Activated CD8-positive, alpha-beta memory T cell treated with anti-CD3 and anti-CD28 coated beads, Interleukin-2, amount 10 ng/mL, durations not matched to agents 7 days and 5 days (primary cell): ENCODE measurements at places on chromosomes 1 and 21.

- peak; percentile 42 for DNase-seq
Observed at GRCh38 chr1:176949033-176949662, 215.4 kb downstream of the ASTN1 start.

DNA sequence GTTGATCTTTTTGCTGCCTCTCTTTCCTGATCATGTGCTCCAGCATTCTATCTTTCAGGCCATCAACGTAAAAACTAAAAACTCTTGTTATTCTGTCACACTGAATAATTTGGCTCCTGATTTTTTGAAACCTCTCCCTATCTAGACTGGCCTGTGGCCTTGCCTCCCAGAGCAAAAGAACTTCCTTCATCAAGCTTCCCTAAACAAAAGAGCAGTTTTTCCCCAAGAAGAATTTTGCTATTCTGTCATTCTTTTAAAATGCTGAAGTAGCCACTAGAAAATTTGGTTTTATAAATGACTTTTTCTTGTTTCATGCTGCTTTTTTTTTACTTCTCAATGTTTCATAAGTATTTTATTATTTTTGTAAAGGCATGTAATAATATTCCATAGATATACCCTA is 37.1 kb upstream of the CR2 start:
- DNase-seq, result no peak

GRCh38 chr21:27275294-27275927 is 308.5 kb upstream of the ADAMTS5 start:
- DNase-seq, result no peak

- DNase-seq, result no peak
Observed at GRCh38 chr1:230137337-230137815, 70.3 kb downstream of the GALNT2 start.

- DNase-seq, result no peak
Observed at GRCh38 chr1:169236143-169236542, 129.7 kb downstream of the ATP1B1 start.

GRCh38 chr1:111214884-111215283 is 12.6 kb upstream of the CHI3L2 start:
- DNase-seq, result peak; percentile 83

DNA sequence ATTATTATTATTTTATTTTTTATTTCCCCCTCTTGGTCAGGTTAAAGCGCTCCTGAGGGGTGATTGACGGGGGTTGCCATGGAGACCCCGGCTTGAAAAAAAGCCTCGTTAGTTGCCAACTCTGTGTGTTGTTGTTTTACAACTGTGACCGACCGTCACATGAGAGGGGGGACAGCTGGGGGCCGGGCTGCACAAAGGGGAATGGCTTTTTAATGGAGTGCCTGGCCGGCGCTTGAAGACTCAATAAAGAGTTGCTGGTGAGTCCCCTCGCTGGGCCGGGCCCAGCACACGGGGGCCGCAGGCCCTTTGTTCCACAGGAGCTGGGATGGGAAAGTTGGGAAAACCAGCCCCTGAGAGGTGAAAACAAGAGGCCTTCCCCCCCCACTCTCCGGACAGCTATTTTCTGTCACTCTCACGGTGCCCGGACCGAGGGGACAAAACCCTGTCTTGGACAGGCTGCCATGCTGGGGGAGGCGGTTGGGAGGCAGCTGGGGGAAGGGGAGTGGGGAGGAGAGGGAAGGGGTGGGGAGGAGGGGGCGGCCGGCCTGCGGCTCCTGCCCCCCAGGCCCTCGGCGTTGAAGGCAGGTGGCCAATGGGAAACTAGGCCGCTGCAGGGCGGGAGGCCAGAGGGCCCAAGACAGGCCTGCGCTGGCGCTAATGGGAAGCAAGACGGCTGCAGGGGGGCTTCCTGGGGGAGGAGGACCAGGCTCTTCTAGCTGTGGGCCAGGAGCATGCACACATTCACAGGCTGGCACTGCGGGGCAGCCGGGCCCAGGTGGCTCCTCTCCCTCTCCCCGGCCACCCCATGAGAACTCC is 67.6 kb downstream of the CASZ1 start:
- no peak for DNase-seq

DNA sequence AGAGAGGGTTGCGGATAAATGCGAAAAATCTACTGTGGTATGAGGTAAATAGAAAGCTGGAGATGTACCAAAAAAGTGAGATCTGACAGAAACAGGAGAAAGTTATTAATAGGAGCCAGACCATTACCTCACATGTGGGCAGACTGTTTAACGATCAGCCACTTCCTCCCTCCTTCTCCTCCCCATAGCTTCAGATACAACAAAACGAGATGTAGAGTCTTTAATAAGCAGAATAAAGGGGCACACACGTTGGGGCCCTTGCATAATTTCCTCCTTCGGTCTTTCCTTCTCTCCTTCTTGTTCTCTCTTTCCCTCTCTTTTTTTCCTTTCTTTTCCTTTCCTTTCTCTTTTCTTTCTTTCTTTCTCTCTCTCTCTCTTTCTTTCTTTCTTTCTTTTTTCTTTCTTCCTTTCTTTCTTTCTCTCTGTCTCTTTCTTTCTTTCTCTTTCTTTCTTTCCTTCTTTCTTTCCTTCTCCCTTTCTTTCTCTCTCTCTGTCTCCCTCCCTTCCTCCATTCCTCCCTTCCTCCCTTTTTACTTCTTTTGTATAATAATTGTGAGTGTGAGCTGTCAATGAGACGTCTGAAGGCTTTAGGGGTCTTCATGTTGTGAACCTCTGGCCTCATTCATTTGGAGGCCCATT is 242.1 kb downstream of the GRIK1 start:
- no peak for DNase-seq

DNA sequence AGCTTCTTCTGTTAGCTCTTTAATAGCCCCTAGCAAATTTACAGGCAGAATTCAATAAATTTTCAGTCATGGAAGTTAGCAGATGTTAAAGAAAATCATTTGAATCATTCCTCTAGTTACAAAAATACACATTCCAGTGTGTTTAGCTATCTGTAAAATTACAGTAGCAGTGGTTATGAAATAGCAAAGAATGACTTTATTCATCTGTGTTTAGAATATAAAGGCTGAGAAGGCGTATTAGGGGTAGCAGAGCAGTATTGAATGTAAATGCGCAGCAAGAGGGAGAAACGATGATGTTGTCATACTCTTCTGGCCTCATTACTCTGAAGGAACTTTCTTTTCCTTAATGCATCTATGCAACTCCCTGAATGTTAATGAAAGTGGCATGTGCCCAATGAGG is 106.2 kb upstream of the CYYR1 start:
- DNase-seq, result no peak

DNA sequence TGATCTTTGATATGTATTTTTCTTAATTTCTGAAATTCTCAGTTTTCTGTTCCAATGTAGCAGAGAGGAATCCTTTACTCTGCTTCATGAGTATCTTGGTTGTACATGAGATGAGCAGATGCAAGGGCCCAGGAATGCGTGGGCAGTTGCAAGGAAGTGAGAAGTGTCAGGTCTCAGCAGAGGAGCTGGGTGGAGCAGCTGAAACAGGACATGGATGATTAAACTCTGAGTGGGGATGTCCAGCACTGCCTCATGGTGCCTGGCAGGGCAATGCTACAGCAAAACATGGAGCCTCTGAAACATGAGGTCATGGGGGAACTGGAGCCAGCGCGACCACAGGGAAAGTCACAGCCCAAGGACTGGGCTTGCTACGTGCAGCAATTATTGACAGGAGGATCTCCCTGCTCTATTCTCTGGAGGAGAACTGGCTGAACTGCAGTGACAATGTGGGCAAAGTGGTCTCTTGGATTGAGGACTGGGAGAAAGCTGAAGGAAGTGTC is 48.4 kb downstream of the COLGALT2 start:
- DNase-seq, result no peak

DNA sequence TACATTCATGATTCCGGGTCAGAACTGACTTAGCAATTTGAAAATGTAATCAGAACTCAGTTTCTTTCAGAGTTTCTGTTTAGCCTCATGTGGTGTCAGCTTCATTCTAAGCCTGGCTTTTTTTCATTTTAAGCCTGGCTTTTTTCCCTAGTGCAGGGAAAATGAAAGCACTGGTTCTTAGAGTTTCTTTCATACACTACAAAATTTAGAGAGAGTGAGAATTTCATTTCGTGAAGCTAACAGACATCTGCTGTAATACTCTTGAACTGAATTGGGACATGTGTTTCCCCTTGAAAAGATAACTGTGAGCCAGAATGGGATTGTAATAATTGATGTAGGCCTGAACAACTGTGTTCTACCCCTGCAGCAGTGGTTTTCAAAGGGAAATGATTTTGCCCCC is 95.3 kb upstream of the KIAA0040 start:
- no peak for DNase-seq

GRCh38 chr1:223520200-223520599 is 127.0 kb downstream of the CCDC185 start:
- DNase-seq, result no peak

DNA sequence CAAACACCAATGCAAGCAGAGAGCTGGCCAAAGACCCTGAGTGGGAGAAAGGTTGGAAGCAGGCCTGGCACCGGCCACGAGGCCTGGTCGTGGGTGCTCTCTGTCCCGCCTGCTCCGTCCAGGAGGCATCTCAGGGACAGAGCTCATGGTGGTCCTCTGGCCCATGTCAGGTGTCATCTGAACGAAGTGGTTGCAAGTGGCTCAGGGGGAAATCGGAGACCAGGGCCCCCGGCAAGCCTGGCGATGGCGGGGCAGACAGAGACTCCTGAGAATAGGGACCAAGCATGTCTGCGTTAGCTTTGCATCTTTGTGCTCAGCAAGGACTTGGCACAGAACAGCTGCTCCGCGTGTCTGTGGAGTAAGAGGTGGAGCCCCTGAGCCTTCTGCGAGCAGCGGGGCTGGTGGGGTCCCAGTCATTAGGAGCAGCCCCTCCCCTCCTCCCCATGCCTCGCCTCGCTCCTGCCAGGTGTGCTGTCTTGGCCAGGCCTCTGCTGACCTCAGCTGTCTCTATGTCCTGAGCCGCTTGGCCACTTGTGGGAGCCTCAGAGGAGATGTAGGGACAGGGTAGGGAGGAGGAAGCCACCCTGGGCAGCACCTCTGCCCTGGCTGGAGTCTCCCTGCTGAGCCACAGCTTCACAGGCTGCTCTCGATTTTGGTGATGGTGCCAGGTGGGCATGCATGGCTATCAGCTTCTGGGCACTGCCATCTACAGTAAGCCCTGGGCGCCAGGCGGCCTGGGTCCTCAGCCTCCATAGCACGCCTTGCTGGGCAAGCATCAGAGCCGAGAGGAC is 362.9 kb upstream of the VAMP3 start:
- DNase-seq, result peak; percentile 21

GRCh38 chr1:223827193-223827663 is 18.5 kb downstream of the TP53BP2 start:
- no peak for DNase-seq

- DNase-seq, result no peak
Observed at GRCh38 chr1:86156566-86157455, at the start of gene COL24A1. Gene COL24A1 (minus strand): TSS chr1:86156772. CDS start chr1:86156396, 376 bp downstream.

DNA sequence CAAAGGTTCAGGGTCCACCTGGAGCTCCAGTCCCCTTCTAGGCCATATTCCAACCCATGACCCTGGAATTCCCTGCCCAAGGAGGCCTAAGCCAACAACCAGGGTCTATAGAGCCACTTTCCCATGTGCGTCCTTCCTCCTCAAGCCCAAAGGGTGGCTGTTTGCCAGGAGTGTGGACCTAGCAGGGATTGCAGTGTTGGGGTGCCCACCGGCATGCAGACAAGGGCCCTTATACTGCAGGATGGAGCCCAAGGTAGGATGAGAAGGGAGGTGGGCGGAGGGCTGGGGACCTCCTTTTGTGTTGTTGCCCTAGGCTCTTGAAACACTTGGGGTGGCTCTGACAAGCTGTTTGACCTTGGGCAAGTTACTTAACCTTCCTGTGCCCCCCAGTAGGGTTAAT is 19.7 kb upstream of the ADGRB2 start:
- no peak for DNase-seq

- DNase-seq, result peak; percentile 25
Observed at GRCh38 chr21:45630876-45631275, 12.6 kb upstream of the PCBP3 start.

- peak; percentile 29 for DNase-seq
Observed at GRCh38 chr1:41591891-41592290, 107.4 kb upstream of the EDN2 start.

DNA sequence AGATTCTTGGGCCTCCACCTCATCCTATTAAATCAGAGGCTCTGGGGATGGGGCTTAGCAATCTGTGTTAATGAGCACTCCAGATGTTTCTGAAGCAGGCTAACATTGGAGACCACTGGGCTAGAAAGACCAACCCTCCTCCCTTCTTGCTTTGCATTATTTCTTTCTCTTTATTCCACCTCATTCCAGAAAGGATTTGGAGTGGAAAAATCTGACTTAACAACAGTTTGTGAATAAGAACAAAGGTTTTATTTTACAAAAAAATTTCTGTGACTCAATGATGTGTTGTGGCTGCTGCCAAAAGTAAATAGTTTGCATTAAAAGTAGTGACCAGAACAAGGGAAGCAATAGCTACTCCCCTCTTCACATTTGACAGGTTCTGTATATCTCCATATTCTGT is 79.4 kb downstream of the TGFB2 start:
- DNase-seq, result no peak

GRCh38 chr1:3746830-3747521 is 5.3 kb upstream of the CCDC27 start:
- peak; percentile 90 for DNase-seq

DNA sequence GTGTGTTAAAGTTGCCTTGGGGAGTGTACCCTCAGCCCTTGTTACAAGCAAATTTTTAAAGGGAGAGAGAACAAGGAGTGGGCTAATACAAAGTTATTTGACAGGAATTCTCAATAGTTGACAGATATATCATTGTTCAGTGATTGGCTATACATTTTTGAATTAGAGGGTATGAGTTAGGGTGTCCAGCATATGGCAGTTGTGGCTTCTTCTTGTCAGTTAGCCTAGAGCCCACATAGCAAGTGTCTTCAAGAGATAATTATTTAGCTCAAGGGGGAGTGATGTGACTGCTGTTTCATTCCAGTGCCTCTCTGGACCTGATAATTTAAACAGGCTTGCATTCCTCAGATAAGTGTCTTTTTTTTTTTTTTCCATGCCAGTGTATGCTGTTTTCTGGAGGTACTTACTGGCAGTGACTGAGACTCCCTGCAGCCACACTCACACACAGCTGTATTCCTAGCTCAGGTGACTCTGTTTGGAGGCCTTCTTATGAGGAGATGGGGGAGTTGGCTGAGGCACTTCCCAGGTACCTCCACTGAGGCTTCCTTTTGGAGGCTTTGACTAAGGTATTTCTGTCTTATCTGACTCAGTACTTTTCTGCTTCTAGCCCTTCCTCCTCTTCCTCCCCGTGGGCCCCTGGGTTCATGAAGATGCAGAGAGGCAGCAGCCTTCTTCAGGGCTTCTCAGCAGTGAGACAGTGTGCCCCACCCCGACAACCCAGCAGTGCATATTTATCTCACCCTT is 32.3 kb downstream of the IVNS1ABP start:
- no peak for DNase-seq
